Bronchial smooth muscle cell (primary cell): ENCODE measurements at places on chromosomes 3 and 15. TPM values are rescaled to one million over a fixed set of nuclear protein-coding genes. Genes with fewer than 3 reads are reported as not detected.

RAB6B gene
- 0.16 and 0.52 TPM in 2 replicates for total RNA-seq

LINGO1 gene
- total RNA-seq: not detected in 2 replicates

FBXO40 gene
- total RNA-seq: not detected in 2 replicates

KLHL40 gene
- total RNA-seq: 0.09 TPM in 1 of 2 replicates, not detected in the other

PLXND1 gene
- total RNA-seq: 57.4 and 65.5 TPM in 2 replicates

GOLGA8G gene
- not detected in 2 replicates for total RNA-seq

CFAP44 gene
- total RNA-seq: 3.2 and 4.4 TPM in 2 replicates

CFAP20DC gene
- 1.0 and 1.6 TPM in 2 replicates for total RNA-seq

MKRN2OS gene
- total RNA-seq: not detected in 2 replicates

CELF6 gene
- total RNA-seq: 0.26 and 0.47 TPM in 2 replicates

TRH gene
- not detected in 2 replicates for total RNA-seq

CAV3 gene
- total RNA-seq: not detected in 2 replicates

ANKRD63 gene
- not detected in 2 replicates for total RNA-seq

ACKR2 gene
- 0.26 and 0.32 TPM in 2 replicates for total RNA-seq

ALPK3 gene
- 0.16 and 0.17 TPM in 2 replicates for total RNA-seq

SLC15A2 gene
- total RNA-seq: under 0.01 and 0.43 TPM in 2 replicates

CACNA2D2 gene
- total RNA-seq: 0.09 and 0.16 TPM in 2 replicates

PRR20G gene
- not detected in 2 replicates for total RNA-seq

GREM1 gene
- total RNA-seq: 66.7 and 213 TPM in 2 replicates

MYL3 gene
- total RNA-seq: 0.09 TPM in 1 of 2 replicates, not detected in the other
